Motor neuron (in vitro differentiated cells): ENCODE measurements at places on chromosomes 12 and 14.

DNA sequence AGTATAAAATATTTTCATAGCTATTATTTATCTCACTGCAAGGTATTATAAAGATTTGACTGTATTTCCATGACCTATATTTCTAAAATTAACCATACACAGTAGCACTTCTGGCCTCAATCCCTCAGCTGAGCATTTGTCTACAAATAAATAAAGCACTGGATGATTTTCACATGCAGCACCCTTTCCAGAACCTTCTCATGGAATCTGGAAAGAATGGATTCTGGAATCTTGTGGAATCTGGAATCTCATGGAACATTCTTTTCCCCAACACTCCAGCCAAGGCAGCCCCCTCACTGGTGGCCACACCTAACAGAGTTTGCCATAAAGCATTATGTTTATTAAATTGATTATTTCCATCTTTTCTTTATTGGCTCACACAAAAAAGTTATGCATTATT is 199.2 kb downstream of the MSRB3 start:
- no peak for ATAC-seq

DNA sequence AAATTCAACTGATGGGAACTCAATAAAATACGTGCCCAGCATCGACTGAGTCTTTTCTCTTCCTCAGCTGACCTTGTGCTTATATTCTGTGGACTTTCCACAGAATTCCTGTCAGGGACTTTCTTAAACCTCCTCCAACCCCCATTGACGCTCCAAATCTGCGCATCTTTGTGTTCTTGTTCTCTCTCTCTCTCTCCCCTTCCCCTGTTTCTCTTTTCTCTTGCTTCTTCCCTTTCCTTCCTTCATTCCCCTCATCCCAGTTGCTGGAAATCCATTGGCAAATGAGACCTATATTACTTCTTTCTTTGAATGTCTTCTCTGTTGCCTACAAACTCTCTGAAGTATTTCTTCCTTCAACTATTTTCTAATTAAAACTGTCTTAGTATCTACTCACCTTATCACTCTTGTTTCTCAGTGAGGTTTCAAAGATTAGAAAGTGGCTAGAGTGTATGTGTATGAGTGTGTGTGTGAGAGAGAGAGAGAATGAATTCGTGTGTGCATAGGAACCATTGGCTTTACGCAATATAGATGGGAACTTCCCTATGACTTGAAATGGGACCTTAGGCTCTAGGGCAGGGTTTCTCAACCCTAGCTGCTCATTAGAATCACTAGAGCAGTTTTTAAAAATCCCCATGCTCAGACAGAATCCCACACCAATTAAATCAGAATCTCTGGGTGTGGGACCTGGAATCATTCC is 41.8 kb upstream of the DHRS7 start:
- no peak for ATAC-seq

DNA sequence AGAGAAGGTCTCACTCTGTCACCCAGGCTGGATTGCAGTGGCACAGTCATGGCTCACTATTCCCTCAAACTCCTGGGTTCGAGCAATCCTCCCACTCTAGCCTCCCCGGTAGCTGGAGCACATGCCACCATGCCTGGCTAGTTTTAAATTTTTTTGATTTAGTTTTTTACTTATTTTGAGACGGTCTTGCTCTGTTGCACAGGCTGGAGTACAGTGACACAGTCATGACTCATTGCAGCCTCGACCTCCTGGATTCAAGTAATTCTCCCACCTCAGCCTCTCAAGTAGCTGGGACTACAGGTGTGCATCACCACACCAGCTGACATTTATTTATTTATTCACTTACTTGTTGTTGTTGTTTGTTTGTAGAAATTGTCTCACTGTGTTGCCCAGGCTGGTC is 22.2 kb upstream of the DIP2B start:
- no peak for ATAC-seq

- no peak for ATAC-seq
Observed at GRCh38 chr14:66295386-66295785, 190.8 kb upstream of the CCDC196 start.

DNA sequence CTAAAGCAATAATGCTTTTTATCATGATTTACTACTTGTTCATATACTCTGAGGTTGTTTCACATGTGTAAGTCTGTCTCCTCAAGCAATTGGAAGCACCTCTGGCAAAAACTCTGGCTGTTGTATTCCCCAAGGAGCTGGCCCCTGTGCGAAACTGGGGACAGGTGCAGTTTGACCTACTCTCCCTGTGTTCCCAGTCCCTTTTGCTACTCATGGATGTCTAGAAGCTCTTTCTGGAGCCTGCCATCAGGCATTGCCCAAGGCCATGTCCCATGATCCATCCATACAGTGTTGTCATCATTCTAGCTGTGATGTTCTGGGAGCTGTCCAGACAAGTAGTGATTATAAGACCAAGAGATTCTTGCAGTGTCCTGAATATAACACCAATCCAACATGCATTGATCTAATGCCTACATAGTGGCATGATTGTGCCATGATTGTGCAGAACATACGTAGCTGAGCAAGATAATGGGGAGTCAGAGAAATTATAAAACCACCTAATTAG is 14.9 kb downstream of the AKAP6 start:
- no peak for ATAC-seq

DNA sequence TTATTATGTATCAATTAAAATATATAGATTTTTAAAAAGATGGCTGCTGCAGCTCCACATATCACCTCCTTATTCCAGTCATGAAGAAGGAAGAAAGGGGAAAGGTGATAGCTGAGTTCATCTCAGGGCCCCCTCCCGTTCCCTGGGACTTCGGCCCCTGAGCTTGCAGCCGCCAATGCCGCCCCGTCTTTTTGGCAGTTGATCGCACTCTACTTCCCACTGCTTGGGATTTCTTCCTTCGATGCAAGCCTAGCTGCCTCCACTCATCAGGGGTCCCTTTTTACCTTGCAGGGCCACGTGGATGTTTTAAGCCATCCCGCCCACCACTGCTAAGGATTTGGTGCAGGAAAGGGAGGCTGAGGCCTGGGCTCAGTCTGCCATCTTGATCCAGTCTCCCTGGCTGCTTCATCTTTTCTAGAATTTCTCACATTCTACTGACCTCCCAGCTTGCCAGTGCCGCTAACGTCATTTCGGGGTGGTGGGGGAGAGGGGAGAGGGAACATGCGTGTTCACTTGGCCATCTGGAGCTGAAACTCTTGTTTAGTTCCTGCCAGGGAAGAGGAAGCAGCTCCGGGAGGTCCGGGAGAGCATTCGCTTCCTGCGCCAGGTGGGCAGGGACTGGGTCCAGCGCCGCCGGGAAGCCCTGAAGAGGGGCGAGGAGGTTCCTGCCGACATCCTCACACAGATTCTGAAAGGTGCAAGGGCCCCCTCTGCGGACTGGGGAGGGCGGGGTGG is 31.3 kb downstream of the CYP46A1 start:
- ATAC-seq: no peak

- ATAC-seq: peak; percentile 25
Observed at GRCh38 chr14:59583755-59584154, 7.1 kb upstream of the CCDC175 start.

DNA sequence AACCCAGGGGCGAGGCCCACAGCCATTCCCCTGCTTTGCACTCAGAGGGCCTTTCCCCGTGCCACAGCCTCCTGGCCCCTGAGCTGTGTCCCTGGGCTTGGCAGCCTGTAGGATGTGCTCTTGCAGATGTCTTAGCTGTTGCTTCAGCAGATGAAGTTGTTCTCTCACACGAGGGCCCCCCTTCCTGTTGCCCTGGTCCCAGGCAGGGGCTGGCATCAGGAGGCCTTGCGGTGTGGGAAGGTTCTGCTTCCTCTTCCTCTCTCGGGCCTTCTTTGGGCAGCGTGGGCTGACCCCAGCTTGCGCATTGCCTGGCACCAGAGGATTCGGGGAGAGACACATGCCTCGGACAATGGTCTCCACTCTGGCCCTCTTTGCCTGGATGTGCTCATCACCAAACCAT is 12.7 kb downstream of the PROX2 start:
- no peak for ATAC-seq

DNA sequence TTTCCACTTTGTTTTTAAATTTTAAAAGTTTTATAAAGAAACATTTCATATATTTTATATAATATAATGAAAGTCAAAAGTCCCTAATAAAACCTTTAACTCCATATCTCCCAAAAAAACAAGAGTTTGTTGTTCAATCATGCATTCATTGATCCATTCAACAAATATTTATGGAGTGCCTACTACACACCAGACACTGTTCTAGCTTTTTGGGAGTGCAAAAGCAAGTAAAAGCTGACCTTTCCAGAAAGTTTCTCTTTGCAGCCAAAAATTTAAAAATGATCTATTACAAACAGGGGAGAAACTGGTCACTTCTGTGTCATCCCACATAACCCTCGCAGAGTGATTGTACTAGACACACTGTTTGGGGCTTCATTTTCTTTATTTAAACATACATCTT is 740.0 kb upstream of the TBX3 start:
- ATAC-seq: no peak

DNA sequence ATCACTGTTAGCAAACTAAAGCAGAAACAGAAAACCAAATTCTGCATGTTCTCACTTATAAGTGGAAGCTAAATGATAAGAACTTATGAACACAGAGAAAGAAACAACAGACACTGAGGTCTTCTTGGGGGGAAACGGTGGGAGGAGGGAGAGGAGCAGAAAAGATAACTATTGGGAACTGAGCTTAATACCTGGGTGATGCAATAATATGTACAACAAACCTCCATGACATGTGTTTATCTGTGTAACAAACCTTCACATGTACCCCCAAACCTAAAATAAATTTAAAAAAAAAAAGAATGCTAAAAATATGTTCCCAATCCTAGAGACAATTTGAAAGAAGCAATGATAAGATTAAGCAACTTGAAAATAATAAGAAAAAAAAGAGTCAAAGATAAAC is 89.5 kb downstream of the SOX5 start:
- no peak for ATAC-seq

DNA sequence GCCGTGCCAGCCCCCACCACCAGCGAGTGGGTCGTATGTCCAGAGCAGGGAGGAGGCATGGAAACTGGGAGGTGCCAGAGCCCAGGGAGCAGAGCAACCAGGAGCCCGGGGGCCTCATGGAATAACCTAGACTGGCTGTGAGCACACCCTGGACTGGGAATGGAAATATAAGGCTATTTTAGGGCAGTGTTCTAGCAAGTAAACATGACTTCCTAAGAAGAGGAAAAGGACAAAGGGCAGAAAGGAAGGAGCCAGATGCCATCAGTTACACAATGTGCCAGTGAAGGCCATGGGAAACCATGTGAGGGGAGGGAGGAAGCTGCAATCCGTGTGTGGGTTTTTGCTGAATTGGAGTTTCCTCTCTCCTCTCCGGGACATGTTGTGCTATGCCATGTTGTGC is 18.7 kb upstream of the CPM start:
- no peak for ATAC-seq

- ATAC-seq: peak; percentile 71
Observed at GRCh38 chr14:30034152-30034551, 106.5 kb upstream of the PRKD1 start.

GRCh38 chr14:103192246-103192840 is 69.1 kb downstream of the TNFAIP2 start:
- ATAC-seq: no peak

DNA sequence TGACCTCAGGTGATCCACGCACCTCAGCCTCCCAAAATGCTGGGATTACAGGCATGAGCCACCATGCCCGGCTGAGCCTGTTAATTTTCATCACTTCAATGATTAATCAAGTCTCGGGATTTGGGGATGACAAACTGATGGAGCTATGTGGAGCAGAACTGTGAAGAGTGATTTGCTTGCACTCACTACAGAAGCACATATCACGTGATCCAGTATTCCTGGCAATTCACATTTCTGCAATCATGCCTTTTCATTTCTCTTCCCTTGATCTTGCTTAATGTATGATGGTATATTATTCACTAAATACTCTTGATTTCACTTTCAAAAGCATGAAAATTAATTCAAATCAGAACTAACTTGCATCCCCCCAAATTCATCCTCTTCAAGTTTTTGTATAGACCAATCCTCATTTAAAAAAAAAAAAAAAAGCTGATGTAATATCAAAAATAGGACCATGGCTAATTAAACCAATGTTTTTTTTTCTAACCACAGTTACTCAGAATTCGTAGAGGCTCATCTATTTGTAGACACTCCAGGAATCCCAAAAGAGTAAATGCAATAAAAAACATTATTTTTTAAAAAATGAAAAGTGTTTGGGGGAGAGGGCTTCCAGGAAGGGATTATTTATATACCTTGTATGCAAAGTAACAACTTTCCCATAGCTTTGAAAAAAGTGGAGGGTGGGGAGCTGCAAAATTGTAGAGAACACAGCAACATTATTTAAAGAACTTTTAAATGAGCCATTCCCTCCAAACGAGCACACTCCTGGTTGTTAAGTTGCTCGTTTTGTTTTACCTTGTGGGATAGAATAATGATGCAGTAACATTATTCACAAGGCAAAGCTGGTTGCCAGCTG is 7.0 kb upstream of the ATXN2 start:
- no peak for ATAC-seq

GRCh38 chr12:116346741-116347140 is 69.2 kb upstream of the MED13L start:
- ATAC-seq: peak; percentile 48

DNA sequence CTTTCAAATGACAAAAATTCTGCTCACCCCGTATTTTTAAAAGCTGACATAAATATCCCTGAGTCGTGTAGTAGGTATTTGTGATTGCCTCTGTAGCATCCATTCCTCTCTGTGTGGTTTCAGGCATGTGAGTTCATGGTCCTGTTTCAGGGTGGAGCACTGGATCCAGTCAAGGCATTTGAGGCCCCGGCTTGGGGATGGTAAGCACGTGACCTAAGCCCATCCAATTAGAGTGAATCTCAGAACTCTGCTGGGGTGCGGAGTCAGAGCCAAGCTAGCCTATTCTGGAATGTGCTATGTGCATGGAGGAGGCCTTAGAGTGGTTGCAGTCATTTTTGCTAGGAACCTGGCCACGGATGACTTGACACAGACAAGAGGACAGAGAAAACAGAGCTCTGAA is 4.3 kb upstream of the CSRP2 start:
- no peak for ATAC-seq

- no peak for ATAC-seq
Observed at GRCh38 chr14:56274556-56274955, 156.3 kb downstream of the PELI2 start.

GRCh38 chr12:109999649-109999971 is 380 bp downstream of the ANKRD13A start:
- ATAC-seq: no peak

DNA sequence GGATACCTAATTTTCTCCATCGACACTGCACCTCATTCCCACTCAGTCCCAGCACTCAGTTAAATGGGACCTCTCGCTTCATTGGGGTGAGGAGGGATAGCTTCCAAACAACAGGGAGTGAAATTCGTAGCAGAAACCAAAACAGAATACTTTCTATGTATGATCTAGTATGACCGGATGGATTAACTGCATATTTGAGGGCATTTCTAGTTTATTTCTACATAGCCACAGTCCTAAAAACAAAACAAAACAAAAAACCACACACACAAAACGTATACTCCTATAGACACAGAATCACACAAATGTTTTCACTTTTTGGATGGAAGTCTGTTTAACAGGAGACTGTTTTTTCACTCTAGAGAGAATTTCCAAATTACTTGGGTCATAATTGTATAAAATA is 307.5 kb upstream of the FKBP4 start:
- ATAC-seq: no peak

DNA sequence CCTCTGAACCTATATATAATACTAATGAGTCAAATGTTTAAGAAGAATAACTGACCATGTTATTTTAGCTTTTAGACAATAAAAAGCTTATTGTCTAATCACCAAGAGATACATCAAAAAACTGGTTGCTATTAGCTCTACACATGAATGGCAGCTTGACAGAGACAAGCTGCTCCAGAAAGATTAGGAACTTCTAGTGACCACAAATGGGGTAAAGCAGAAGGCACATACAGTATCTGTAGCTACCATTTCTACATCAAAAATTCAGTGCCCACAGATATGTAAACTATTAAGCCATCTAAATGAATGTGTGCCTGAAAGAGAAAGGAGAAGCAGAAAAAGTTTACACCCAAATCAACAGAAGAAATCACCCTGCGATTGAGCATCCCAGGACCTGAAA is 2.4 kb downstream of the AREL1 start:
- ATAC-seq: no peak
